ENCODE measurements at places on chromosomes 5 and 9. TPM values are rescaled to one million over a fixed set of nuclear protein-coding genes. Genes with fewer than 3 reads are reported as not detected.

The ACO1 gene
- 103 TPM for total RNA-seq

DNA sequence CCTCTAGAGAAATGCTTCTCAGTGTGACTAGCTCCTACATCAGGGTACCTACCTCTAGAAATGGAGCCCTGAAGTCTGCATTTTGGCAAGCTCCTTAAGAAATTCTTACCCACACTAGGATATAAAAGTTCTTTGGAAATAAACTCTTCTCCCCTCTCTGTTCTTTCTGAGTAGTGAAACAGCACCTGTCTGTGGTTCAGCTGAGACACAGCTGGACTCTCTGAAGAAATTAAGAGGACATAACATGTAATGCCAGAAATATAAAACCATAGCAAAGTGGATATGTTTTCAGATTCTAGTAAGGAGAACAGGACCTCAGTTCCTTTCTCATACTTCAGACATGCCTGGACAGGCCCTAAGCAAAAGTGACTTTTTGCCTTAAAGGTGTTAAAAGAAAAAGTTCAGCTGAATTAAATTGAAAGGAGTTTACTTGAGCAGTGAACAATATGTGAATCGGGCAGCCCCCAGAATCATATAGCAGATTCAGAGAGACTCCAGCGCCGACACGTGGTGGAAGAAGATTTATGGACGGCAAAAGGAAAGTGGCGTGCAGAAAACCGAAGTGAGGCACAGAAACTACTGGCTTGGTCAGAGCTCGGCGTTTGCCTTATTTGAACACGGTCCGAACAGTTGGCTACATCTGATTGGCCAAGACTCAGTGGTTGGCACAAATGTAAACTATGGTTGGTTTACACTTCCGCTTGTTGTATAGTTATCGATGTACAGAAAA lies 64.5 kb downstream of the PRKACG start:
- no peaks in the 10 kb centered on the region for H3K4me1 ChIP-seq
- H3K27me3 ChIP-seq: no peaks in the 10 kb centered on the region
- no peak overlapping the region for H3K4me3 ChIP-seq
- H3K36me3 ChIP-seq: no peaks in the 10 kb centered on the region
- peak; percentile 56 for DNase-seq

DNA sequence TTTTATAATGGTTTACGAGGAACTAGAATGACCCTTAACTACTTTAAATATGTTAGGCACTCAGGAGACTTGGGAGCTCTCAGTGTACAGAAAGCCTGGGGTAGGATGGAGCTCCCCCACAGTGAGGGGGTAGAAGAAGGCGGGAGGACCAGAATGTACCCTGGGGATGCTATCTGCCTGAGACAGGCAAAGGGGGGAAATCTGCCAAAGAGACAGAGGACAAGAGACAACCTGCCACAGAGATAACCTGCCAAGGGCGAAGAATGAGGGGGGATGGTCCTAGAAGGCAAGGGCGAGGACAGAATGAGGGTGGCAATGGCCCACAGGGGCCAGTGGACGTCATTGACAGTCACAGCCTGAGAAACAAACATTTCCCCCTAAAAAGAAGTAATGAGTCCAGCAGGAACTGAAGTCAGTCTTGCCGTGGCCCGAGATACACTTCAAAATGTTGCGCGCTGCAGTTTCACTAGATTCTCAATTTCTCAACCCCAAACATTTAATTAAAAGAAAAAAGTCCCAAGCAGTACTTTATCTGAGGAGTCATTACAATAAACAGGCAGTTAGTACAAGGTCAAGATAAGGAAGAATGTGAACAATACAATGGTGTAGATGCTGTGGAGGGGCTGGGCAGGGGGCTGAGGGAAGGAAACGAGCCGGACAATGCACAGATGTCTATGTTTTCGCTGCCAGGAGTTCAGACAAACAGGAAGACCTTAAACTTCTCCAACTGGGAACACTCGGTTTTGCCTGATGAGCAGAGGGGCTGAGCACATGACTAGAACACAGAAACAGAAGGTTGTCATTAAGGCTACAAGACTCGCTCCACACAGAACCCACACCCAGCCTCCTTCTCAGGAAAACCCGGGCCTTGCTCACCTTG lies 125.0 kb downstream of the LHFPL2 start:
- no peak overlapping the region for H3K27ac ChIP-seq
- no peak overlapping the region for H3K4me3 ChIP-seq
- H3K36me3 ChIP-seq: no peaks in the 10 kb centered on the region
- DNase-seq: no peak
- H3K27me3 ChIP-seq: no peaks in the 10 kb centered on the region
- H3K4me1 ChIP-seq: peaks cover 23% of the 10 kb centered on the region

GRCh38 chr5:157476702-157477408 lies 16.8 kb downstream of the NIPAL4 start:
- H3K27ac ChIP-seq: no peak overlapping the region
- H3K27me3 ChIP-seq: no peaks in the 10 kb centered on the region
- H3K4me3 ChIP-seq: no peak overlapping the region
- H3K36me3 ChIP-seq: no peaks in the 10 kb centered on the region
- peak; percentile 61 for DNase-seq
- H3K4me1 ChIP-seq: no peaks in the 10 kb centered on the region

- DNase-seq: no peak
- no peak overlapping the region for H3K27ac ChIP-seq
- H3K27me3 ChIP-seq: peaks cover 21% of the 10 kb centered on the region
- peaks cover 9% of the 10 kb centered on the region for H3K4me1 ChIP-seq
These were observed 19.1 kb downstream of the TRIM14 start for GRCh38 chr9:98099898-98100297.

GRCh38 chr9:70746316-70746715 lies 331.9 kb upstream of the KLF9 start:
- H3K4me1 ChIP-seq: no peaks in the 10 kb centered on the region
- no peak for DNase-seq
- H3K27me3 ChIP-seq: no peaks in the 10 kb centered on the region
- no peak overlapping the region for H3K27ac ChIP-seq

DNA sequence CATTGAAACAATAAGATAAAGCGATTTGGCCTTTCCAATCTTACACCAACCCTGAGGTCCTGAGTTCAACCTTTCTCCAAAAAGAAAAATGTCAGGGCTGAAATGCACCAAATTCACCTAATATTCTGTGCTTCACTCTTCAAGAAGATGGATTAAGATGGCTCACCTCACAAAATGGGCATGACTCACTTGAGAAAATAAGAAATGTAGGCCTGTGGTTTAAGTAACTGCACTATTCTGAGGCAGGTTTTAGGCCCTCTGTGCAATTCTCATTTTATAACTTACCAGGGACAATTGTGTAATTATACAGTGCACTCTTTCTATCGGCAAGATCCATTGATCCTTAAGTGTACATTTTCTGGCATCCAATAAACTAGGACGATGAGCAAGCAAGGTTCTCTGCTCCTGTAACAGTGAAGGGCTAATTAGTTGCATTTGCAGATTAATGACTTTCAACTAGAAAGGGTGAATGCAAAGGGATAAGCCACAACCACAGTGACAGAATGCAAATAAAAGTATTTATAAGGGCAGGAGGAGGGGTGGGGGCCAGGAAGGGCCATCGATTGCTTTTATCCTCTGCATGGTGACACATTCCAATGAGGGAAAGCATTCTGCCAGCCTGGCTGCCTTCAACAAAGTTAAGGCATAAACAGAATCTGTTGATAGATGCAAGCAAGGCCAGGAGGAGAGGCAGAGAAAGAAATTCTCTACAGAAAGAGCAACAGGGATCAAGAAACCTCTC lies 214.5 kb downstream of the CAAP1 start:
- DNase-seq: no peak
- no peaks in the 10 kb centered on the region for H3K4me1 ChIP-seq
- H3K27ac ChIP-seq: no peak overlapping the region
- H3K27me3 ChIP-seq: no peaks in the 10 kb centered on the region
- no peaks in the 10 kb centered on the region for H3K36me3 ChIP-seq

The IL4 gene
- total RNA-seq: not detected

DNA sequence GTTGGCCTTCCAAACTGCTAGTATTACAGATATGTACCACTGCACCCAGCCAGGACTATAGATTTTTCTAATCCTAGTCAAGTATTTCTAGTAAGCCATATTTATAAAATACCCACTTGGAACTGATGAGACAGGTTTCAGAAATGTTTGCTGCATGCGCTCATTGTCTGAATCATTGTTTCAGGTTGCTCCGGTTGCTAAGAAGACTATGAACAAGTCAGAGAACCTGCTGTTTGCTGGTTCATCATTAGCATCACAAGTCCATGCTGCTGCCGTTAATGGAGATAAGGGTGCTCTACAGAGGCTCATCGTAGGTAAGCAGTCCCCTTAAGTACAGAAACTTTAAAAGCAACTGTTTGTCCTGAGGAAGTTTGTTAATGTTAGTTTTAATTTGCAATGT lies 5.3 kb downstream of the INVS start:
- H3K4me3 ChIP-seq: no peak overlapping the region
- no peaks in the 10 kb centered on the region for H3K36me3 ChIP-seq
- H3K27ac ChIP-seq: no peak overlapping the region

- H3K36me3 ChIP-seq: no peaks in the 10 kb centered on the region
- DNase-seq: no peak
- no peak overlapping the region for H3K27ac ChIP-seq
- H3K4me3 ChIP-seq: no peak overlapping the region
- H3K27me3 ChIP-seq: no peaks in the 10 kb centered on the region
These were observed 110.8 kb downstream of the LHFPL2 start for GRCh38 chr5:78537821-78538220.

GRCh38 chr9:137205126-137206069 lies at the start of the genes NDOR1 and TMEM203:
NDOR1 (plus strand) TSS chr9:137205700; CDS start chr9:137205778, 78 bp downstream.
TMEM203 (minus strand) TSS chr9:137205648; CDS start chr9:137205414, 234 bp downstream.
- H3K4me1 ChIP-seq: peaks cover 47% of the 10 kb centered on the region
- peak within 1 kb of the TSS; percentile 97 for H3K27ac ChIP-seq
- H3K4me3 ChIP-seq: peak within 1 kb of the TSS; percentile 81
- peak; percentile 94 for DNase-seq

DNA sequence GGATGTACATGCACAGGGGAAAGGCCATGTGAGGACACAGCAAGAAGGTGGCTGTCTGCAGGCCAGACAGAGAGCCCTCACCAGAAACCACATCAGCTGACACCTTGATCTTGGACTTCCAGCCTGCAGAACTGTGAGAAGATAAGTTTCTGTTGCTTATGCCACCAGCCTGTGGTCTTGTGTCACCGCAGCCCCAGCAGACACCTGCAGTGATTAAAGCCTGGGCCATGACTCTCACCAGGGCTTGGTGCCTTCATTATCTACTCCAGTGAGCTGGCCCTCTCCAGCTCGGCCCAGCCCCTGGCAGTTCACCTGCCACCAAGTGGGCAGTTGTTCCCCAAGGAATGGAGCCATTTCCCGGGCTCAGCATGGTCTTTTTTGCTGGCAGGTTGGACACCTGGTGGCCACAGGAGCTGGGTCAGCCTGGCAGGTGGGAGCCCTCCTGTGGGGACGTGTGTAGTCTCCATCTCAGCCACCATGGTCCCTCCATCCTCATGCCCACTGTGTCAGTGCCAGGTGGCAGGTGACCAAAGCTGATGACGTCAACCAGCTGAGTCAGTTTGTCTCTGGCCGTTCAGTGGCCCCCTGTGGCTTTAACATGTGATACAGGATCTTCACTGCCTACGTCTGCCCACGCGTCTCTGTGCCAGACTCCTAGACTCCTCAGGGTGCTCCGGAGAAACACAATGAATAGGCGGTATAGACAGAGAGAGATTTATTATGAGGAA lies 99.9 kb upstream of the PPP1R26 start:
- H3K27ac ChIP-seq: no peak overlapping the region
- no peak for DNase-seq
- no peaks in the 10 kb centered on the region for H3K36me3 ChIP-seq

The IL13 gene
- total RNA-seq: not detected

DNA sequence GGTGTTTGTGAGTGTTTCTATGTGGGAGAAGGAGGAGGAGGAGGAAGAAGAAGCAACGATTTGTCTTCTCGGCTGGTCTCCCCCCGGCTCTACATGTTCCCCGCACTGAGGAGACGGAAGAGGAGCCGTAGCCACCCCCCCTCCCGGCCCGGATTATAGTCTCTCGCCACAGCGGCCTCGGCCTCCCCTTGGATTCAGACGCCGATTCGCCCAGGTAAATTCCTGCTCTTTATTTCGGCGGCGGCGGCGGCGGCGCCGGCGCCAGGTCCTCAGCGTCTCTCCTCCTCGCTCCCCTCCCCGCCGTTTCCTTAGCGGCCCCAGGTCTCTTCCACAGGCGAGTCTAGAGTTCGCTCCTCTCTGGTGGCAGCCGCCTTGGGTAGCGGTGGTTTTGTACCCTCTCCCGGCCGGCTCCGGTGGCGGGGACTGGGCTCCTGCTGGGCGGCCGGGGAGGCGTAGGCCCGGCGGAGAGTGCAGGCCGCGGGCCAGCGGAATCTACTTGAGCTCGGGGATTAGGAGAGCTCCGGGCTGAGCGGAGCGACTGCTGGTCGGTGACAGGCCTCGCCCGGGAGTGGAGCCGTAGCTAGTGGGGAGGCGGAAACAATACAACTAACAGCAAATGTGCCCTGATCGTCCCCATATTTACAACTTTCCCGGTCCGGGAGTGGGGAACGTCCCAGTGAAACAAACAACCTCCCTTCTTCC lies 547 bp downstream of the NIPBL start:
- H3K36me3 ChIP-seq: no peaks in the 10 kb centered on the region
- peaks cover 57% of the 10 kb centered on the region for H3K4me1 ChIP-seq
- DNase-seq: peak; percentile 71
- no peaks in the 10 kb centered on the region for H3K27me3 ChIP-seq
- H3K27ac ChIP-seq: peak overlapping the region; percentile 91

- no peaks in the 10 kb centered on the region for H3K36me3 ChIP-seq
- H3K27me3 ChIP-seq: no peaks in the 10 kb centered on the region
- H3K4me1 ChIP-seq: no peaks in the 10 kb centered on the region
- DNase-seq: no peak
- no peak overlapping the region for H3K4me3 ChIP-seq
- no peak overlapping the region for H3K27ac ChIP-seq
These were observed 56.3 kb upstream of the GDNF start for GRCh38 chr5:37896159-37896558.

The RAB24 gene
- 51.9 TPM for total RNA-seq

The PAX5 gene
- 0.22 TPM for total RNA-seq

GRCh38 chr5:55159763-55160492 lies at the start of gene GPX8:
GPX8 (plus strand) TSS chr5:55160171; CDS start chr5:55160193, 22 bp downstream.
- no peak within 1 kb of the TSS for H3K4me3 ChIP-seq
- no peaks in the 10 kb centered on the region for H3K27me3 ChIP-seq
- H3K27ac ChIP-seq: peak within 1 kb of the TSS; percentile 10

The CCNI2 gene
- total RNA-seq: 0.14 TPM

The FRMPD1 gene
- 0.78 TPM for total RNA-seq

DNA sequence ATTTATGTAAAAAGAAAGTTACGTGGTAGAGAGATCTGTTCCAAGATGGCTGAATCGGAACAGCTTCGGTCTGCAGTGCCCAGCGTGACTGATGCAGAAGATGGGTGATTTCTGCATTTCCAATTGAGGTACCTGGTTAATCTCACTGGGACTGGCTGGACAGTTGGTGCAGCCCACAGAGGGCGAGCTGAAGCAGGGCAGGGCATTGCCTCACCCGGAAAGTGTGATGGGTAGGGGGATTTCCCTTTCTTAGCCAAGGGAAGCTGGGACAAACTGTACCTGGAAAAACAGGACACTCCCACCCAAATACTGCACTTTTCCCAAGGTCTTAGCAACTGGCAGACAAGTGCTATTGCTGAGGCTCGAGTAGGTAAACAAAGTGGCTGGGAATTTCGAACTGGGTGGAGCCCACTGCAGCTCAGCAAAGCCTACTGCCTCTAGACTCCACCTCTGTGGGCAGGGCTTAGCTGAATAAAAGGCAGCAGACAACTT lies 13.1 kb upstream of the HSD17B4 start:
- no peak for DNase-seq
- no peak overlapping the region for H3K4me3 ChIP-seq
- no peaks in the 10 kb centered on the region for H3K27me3 ChIP-seq
- H3K27ac ChIP-seq: no peak overlapping the region
- no peaks in the 10 kb centered on the region for H3K36me3 ChIP-seq
- no peaks in the 10 kb centered on the region for H3K4me1 ChIP-seq

- no peak for DNase-seq
- peaks cover 90% of the 10 kb centered on the region for H3K27me3 ChIP-seq
- peaks cover 19% of the 10 kb centered on the region for H3K4me1 ChIP-seq
- H3K27ac ChIP-seq: no peak overlapping the region
- no peak overlapping the region for H3K4me3 ChIP-seq
These were observed 8.0 kb downstream of the LHX6 start for GRCh38 chr9:122220673-122221182.

Data from adrenal gland (tissue), 19 donors.